Lung (tissue), 17 donors: ENCODE measurements at places on chromosomes 2 and 18. TPM values are rescaled to one million over a fixed set of nuclear protein-coding genes. Genes with fewer than 3 reads are reported as not detected.
A peak's percentile ranks its signal among the peaks of the same experiment; 100 is the strongest.

The DNPEP gene
- polyA plus RNA-seq = 89.7 TPM

The TTC32 gene
- 11.5 TPM for polyA plus RNA-seq

GRCh38 chr2:40037303-40037702 lies 258.2 kb upstream of the THUMPD2 start:
- no peak for DNase-seq

The CHST9 gene
- 6.1 TPM for polyA plus RNA-seq

- no peak for DNase-seq
These were observed 80.1 kb downstream of the SPIRE1 start for GRCh38 chr18:12577848-12578247.

- no peak for DNase-seq
These were observed 634 bp upstream of the MSGN1 start for GRCh38 chr2:17815468-17816184.

DNA sequence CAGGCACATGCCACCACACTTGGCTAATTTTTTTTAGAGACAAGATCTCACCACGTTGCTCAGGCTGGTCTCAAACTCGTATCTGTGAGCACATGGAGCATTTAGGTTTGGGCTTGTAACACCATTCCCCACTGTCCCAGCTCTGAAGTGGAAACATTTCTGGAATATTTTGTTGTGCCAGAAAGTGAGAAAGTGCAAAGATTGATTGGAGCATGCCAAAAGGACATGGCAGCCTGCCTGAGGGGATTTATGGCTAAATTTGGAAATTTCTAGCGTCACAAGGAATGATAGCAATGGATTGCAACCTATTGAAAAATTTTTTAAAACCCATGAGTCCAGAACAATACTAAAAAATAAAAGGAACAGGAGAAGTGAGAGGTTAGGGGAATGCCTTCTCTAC lies 136.8 kb downstream of the ESCO1 start:
- no peak for DNase-seq

DNA sequence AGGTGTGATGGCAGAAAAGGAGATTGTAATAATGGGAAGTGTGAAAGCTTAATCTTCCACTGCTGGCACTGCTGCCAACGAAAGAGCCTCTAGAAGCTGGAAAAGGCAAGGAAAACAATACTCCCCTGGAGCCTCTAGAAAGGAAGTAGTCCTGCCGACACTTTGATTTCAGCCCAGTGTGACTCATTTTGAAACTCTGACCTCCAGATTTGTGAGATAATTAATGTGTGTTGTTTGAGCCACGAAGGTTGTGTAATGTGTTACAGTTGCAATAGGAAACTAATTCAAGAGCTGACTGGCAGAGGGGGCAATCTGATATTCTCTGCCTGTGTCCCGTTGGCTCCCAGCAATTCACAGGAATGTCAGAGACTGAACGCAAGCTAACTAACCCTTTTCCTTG lies 219.2 kb upstream of the UBE2E3 start:
- DNase-seq = peak; percentile 22

DNA sequence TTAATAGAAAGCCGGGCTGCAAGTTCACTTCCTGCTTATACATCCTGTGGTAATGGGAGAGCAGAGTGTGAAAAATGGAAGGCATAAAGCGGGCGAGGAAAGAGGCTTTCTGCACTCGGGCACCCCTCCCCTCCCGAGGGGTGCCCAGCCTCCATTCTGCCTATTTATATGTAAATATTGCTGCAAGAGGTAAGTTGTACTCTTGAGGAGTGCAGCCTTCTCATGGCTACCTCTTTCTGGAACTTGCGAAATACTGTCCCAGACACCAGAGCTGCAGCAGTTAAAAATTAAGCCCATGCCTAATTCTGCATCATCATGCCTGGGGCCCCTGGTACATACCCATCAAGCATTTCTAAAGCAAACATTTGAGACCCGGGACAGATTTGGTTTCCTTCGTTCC lies 156.0 kb downstream of the GBX2 start:
- no peak for DNase-seq

- DNase-seq = no peak
These were observed 251.7 kb downstream of the NDUFA10 start for GRCh38 chr2:239773228-239774141.

The TEKT4 gene
- polyA plus RNA-seq = 3.3 TPM

GRCh38 chr2:43008388-43008787 lies 216.0 kb upstream of the HAAO start:
- no peak for DNase-seq

DNA sequence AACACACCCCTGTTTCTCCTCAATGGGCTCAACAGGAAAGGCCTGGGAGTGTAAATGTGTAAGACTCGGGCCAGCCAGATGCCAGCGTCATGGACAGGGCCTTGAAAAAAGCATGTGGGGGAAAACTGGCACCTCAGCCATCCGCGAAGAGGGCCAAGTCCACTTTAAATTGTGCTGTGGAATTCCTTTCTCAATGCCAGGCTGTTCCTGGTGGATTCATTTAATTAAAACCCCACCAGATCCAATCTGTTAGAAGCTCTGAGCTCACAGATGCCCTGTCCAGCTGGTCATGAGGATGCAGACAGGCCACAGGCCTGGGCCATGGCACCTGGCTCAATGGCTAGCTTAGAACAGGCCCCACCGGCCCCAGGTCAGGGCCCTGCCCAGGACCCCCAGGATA lies 24.8 kb downstream of the KCNK3 start:
- no peak for DNase-seq

- no peak for DNase-seq
These were observed 3.5 kb downstream of the NEDD4L start for GRCh38 chr18:58047556-58047882.

The ZNF512 gene
- polyA plus RNA-seq = 12.2 TPM

- no peak for DNase-seq
These were observed 560.2 kb downstream of the CNTNAP5 start for GRCh38 chr2:124585277-124585676.

- DNase-seq = no peak
These were observed 49.9 kb downstream of the CRACDL start for GRCh38 chr2:98886066-98886554.

DNA sequence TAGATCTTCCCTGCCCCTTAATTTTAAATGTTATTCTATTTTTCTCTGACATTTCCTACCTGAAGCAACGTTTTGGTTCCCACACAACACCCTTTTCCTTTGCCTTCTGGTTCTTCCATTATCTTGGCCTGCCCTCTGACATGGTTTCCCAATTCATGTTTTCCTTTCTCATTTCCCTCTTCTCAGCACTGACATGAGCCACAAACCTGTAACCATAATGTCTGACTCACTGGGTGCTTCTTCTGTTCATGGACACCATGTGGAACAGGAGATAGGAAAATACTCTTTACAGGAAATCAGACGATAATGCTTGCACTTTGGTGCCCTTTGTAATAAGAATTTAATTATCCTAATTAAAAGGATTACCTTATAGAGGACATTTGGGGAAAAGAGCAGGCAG lies 142.0 kb downstream of the ZEB2 start:
- no peak for DNase-seq

DNA sequence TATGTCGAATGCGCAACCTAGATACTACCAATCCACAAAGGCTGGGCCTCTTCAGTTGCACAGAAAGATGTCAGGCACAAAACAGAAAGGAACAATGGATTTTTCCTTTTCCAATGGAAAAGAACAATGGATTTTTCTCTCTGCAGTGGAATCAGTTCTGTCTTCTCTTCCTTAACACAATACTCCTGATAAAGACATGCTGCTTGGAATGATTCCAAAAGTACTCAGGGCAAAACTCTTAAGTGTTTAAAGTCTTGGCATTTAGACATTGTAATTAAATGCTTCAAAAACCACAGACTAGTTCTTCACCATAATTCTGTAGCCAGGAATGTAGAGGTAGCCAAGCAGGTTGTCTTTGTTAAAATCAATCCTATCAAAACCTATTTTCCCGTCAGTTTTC lies 46.7 kb upstream of the FLACC1 start:
- DNase-seq = peak; percentile 79

DNA sequence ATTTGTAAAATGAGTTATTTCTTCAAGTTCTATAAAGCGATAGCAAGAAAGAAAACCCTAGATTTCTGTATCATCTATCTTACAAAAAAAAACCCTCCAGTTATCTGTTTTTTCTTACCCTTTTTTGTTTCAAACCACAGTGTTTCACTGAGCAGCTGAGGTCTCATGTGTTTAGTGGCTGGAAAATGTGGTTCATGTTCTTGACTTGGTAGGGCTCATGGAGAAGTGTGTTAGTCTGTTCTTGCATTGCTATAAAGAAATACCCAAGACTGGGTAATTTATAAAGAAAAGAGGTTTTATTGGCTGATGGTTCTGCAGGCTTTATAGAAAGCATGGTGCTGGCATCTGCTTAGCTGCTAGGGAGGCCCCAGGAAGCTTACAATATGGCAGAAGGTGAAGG lies 147.3 kb upstream of the NABP1 start:
- no peak for DNase-seq

The MC4R gene
- polyA plus RNA-seq = not detected

DNA sequence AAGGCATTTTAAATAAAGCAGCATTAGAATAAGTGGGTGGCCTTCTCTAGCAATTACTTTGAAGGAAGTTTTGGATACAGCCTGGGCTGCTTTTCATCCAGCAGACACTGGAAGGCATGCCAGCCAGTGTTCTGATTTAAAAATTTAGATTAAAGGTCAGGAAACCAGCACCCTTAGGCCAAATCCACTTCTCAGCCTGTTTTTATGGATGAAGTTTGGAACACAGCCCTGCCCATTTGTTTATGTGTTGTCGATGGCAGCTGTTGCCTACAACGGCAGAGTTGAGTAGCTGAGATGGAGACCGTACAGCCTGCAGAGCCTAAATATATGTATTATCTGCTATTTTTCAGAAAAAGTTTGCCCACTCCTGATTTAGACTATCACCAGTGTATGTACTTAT lies 313.6 kb upstream of the ACVR2A start:
- peak; percentile 99 for DNase-seq
